ENCODE measurements at places on chromosomes 1 and 21.

- DNase-seq, result no peak
Observed at GRCh38 chr1:248807067-248807737, 18.5 kb downstream of the SH3BP5L start.

- peak; percentile 16 for DNase-seq
Observed at GRCh38 chr1:53071167-53071865, 9.3 kb downstream of the PODN start.

GRCh38 chr1:228898582-228898992, 163.3 kb downstream of the RHOU start:
- DNase-seq, result no peak

- DNase-seq, result no peak
Observed at GRCh38 chr1:186678155-186678554, 2.1 kb downstream of the PTGS2 start.

GRCh38 chr1:11924334-11925195, 1.7 kb downstream of the KIAA2013 start:
- DNase-seq, result no peak

DNA sequence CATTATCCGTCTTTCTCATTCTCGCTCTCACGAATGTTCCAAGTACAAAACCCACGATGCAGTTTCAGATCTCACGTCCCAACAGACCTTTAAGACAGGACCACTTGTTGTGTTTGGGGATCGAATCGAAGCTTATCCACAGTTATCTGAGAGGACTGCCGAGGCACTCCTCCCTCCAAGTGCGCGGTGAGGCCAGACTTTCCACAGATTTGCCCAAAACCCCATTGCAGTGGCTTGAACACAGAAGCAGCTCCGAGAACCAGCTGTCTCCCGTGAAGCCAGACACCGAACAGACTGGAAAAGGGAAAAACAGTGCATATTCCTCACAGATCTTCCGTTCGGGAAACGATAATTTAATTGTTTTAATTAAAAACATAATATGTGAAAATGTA, 46.5 kb upstream of the COL6A2 start:
- DNase-seq, result no peak

DNA sequence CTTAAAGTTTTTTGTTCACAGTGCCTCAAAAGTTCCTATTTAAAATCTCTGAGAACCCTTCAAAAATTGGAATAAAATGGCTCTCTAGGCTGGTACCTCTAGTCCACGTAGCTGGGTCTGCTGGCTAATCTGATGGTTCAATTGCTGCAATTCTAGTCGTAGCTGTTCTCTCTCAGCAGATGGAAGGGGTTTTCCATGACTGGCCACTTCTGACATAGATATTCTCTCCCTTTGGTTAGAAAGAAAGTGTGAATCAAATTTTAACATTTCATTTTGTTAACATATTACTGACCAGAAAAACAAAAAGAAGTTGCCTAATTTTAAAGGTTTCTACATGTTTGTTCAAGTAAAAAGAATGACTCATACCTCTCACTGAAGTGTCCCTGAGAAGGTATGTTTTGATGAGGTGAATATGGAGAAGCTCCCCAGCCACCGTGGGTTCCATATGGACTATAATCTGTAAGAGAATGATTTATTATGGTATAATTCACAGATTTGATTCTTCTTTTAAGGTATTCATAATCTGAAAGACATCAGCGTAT, 29.3 kb upstream of the SERPINC1 start:
- DNase-seq, result no peak

GRCh38 chr1:112714313-112715263, 544 bp downstream of the PPM1J start:
- DNase-seq, result peak; percentile 40

- DNase-seq, result no peak
Observed at GRCh38 chr1:73604211-73604610, 593.8 kb downstream of the LRRIQ3 start.

DNA sequence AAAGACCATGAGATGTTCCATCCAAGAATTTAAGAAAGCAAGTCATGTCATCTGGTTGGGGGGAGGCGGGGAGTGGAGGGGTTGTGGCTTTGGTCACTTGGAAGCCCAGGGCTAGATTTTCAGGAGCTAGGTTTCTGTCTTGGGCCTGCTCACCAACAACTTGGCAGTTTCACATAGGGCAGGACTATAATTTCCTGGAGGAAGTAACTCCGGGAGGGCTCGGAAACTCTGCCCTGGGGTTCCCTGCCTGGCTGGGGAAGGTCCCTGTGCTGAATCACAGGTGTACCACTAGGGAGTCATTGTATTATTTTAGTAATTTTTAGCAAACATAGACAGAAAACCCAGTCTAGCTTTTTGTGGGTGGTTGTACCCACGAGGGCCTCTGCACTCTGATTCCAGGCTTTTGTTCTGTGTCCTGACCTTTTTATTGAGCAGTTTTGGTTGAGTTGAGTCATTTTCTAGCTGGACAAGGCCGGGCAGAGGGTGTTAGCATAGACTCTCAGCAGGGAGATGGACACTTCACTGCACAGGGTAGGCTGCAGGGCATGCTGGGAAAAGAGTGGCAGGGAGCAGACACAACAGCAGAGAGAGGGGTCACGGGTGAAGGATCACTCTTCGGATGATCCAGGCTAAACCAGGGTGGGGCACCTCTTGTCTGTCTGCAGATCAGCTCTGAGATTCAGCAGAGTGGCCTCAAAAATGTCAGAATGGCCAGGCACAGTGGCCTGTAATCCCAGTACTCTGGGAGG, 144.7 kb downstream of the GRIK3 start:
- DNase-seq, result no peak

DNA sequence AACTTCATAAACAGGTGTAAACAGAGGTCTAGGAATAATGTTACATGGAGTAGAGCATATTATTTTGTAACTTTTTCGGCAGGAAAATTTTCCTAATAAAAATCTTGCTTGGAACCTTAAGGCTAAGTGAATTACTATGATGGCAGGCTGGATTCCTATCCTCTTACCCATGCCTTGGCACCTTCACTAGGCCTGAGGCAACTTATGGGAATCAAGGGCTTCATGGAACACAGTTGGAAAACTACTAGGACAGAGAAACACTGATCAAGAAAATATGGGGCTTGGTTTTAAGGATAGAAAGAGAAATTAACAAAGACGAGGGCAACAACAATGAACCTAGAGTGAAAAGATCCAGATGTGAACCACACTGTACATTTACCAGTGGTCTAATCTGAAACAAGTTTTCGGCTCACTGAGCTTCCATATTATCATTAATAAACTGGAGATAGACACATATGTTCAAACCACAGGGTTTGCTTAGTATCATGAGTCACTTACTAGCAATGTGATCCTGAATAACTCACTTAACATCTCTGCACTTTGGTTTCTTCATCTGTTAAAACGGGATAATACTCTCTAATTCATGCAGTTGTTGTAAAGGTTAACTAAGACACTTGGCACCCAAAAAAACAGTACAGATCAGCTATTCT, 68.5 kb downstream of the GPATCH2 start:
- DNase-seq, result no peak

DNA sequence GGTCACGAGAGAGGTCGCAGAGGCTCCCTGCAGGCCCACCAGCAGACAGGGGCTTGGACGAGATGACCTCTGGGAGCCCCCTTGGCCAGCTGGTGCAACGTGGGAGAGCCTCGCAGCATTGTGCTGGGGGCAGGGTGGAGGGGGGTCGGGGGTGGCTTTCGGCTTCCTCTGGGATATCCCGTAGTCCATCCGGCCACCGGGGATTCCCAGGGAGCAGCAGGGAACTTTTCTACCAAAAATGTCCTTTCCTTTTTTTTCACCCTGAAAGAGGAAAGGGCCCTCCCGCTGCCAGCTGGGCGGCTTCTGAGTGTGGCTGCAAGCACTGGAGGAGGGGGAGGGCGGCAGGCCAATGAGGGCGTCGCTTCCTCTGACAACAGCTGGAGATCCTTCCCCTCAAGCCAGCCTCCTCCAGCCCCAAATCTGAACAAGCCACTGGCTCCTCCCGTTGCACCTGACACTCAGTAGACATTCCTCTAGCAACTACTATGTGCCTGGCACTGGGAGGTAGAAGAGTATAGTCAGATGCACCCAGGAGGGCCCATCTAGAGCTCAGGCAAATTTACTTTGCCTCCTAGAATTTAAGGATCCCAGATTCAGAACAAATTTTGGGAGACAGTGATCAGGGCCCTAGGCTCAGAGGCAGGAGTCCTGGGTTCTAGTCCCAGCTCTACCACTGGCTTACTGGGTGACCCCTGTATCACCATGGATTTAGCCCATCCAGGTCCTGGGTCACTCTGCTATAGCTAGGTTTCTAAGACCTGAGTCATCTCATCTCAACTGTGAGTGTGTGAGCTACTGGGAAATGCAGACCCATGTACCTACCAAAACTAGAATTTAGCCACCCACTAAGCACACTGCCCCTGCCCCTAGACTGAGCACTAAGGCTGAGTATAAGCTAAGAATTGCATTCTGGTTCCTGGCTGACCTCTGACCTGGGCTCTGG, 2.7 kb downstream of the MOB3C start:
- peak; percentile 96 for DNase-seq

DNA sequence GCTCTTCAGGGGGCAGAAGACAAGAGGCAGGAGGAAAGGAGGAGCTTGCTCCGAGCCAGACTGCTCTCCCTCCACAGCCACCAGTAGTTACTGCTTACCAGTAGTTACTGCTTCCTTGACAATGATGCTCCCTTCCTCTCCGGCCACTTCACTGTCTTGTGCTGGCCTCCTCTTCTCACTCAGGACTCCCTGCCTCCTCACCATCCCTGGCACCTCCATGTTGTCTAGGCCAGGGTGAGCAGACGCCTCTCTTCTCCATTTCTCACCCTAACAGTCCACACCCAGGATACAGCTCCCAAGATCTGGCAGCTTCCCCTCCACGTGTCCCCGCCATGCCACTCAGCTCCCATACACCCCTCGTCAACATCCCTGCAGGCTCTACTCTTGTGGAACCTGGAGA, 82.4 kb upstream of the TLR5 start:
- no peak for DNase-seq

DNA sequence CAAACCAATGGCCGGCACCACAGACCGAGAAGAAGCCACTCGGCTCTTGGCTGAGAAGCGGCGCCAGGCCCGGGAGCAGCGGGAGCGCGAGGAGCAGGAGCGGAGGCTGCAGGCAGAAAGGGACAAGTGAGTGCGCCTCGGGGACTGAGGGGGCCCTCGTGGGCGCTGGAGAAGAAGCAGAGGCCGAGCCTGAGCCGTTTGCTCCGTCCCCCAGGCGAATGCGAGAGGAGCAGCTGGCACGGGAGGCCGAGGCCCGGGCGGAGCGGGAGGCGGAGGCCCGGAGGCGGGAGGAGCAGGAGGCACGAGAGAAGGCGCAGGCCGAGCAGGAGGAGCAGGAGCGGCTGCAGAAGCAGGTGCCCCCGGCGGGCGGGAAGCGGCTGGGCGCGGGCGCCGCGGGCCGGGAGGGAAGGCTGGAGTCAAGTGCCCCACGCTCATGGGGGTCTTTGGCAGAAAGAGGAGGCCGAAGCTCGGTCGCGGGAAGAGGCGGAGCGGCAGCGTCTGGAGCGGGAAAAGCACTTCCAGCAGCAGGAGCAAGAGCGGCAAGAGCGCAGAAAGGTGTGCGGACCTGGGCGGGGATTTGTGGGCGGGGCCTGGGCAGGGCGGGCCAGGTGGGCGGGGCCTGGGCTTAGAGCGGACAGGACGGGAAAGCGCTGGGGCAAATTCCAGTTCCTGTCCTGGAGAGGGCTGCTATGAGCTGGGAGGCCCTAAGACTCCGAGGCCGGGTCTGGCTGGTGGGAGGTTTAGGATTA, 22.7 kb downstream of the MAP7D1 start:
- DNase-seq, result no peak

DNA sequence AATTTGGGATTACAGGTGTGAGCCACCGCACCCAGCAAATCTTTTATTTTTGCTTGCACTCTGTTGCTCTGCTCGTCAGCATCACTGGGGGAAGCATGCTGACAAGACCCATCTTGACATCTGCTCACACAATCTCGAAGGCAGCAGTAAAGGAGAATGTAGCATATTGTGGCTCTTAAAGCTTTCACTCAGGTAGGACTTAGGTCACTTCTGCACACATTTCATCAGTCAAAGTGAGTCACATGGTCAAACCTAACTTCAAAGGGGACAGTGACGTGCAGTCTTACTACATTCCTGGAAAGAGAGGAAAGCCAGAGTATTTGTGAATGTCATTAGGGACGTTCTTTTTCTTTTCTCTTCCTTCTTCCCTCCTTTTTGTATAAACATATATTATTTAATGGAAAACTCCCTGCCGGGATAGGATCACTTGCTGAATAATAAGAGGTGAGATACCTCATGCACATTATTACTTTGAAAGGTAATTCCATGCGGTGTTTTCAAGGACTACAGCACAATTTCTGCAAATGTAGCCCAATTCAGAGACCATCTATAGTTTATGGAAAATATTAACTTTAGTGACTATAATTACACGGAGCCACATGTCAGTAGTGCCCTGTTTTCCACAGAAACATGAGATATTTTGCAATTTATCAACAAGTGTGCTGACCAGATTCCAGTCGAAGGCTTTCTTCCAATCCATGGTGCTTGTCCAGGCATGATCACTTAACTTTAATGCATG, 19.3 kb upstream of the ACBD6 start:
- no peak for DNase-seq

DNA sequence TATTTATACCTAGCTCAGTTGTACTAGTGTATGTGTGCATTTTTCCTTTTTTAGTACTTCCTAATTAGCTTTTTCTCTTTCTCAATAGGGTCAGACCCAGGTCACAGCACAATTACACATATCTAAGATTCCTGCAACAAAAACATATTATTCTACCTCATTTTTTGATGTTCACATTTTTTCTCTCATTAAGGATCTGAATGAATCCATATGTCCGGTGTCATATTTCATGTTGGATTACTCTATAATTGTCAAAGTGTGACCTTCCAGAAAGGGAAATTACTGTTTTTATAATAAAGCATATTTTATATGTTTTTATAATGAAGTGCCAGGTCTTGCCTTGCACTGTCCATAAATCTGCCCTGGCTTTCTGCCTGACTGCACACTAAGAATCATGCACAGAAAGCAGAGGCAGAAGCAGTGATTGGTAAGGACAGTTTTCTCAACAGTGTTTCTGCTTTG, 143.7 kb downstream of the KCNT2 start:
- no peak for DNase-seq
